Lower leg skin (tissue), 4 donors: ENCODE measurements at places on chromosomes 11 and 22.

DNA sequence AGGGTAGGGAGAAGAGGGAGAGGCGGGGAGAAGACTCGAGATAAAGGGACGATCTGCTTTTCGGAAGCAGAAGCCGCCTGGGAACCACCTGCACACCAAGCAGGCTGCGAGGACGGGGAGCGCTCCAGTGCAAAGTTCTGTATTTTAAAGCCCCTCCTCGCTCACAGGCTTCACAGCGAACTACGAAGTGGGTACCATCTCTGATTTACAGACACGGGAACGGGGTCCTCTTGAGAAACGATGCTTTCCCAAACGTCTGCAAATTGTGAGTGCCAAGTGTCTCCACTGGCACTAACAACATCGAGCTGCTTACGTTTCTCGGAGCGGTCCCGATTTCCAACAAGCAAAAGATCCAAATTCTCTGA lies 700 bp upstream of the STX3 start:
- DNase-seq = peak; percentile 17

DNA sequence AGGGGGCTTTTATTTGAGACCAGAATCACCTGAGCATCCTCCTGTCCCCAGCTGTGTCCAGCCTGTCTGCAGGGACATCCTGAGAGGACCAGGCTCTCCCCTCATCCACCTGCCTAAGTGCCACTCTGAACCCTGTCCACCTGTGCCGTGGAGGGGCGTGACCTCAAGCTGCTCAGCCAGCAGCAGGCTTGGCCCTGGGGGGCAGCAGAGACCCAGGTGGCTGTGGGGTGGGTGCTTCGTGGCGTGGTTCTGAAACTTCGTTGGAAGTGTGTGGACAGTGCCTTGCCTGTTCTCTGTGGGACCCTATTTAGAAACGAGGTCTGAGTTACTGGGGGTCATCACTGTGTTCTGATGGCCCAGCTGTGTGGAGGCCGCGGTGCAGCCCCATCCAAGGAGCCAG lies 72.7 kb downstream of the LRP5 start:
- DNase-seq = no peak

GRCh38 chr11:66768088-66768521 lies 39.1 kb upstream of the SPTBN2 start:
- DNase-seq = no peak

DNA sequence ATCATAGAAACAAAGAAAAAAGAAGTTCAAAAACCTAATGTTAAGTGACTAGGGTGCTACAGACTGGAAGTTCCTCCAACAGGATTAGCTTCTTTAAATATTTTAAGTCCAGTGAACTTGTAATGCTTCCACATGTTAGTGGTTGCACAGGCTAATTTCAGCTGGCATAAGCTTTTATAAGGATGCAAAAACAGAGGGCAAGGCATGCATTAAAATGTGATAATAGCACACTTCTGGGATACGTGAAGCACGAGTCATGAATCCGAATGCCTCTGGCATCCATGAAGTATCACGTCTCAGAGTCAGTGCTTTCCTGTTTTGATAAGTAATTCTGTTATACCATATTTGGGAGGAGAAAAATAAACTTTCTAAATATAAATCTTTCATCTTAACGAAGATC lies 106.8 kb downstream of the DCDC1 start:
- no peak for DNase-seq

- no peak for DNase-seq
Observed at GRCh38 chr11:84106541-84106940, 820.4 kb upstream of the CCDC90B start.

DNA sequence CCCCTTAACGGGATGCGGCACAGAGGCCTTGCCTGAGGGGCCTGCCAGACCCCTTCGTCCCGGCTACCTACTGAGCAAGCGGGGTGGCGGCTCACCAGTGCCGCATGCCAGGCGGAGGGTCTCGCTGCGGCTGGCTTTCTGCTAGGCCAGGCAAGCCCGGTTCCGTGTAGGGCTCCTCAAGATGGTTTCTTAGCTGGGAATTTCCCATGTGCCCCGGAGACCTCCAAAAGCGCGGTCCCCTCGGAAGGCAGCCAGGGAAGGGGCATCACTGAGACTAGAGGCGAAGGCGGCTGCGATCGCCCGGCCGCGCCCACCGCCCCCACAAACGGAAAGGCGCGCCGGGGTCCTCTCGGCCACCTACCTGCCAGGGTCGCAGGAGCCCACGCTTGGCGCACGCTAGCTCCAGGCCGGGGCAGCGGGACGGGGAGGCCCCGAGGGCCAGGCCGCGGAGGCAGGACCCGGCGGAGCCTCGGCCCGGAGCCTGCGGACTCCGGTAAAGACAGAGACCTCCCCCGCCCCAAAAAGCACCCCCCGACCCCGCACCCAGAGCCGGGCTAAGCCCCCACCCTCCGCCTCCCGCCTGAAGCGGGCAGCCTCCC lies 23.8 kb downstream of the MICAL3 start:
- no peak for DNase-seq

GRCh38 chr11:107840129-107840484 lies 18.5 kb downstream of the SLC35F2 start:
- peak; percentile 69 for DNase-seq
